ENCODE measurements at places on chromosomes 4 and X.

DNA sequence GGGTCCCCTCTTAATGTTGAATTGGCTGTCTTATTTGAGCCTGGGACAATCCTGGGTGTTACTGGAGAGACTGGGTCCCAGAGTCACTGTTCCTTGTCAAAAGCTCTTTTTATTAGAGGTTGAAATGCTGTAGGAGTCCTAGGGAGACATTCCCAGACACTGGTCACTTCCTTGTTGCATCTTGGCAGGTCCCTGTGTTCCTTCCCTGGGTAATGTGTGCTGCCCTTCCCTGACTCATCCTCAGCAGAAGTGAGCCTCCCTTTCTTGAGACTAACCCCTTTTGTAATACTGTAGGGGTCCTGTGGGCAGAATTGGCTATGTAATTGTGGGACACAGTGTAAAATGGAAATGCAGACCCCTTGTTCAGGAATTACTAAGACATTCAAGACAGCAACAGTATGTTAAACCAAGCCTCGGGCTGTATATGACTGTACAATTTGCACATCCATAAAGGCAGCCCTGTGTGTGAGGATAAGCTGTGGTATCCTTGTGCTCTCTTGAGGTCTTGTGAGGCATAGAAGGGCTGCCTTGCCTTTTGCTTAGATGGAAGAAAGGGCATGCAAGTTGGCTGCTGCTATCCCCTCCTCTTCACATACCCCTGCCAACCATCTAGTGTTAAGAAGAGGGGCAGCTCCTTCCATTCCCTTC lies 53.5 kb downstream of the DCLK2 start:
- DNase-seq = no peak

DNA sequence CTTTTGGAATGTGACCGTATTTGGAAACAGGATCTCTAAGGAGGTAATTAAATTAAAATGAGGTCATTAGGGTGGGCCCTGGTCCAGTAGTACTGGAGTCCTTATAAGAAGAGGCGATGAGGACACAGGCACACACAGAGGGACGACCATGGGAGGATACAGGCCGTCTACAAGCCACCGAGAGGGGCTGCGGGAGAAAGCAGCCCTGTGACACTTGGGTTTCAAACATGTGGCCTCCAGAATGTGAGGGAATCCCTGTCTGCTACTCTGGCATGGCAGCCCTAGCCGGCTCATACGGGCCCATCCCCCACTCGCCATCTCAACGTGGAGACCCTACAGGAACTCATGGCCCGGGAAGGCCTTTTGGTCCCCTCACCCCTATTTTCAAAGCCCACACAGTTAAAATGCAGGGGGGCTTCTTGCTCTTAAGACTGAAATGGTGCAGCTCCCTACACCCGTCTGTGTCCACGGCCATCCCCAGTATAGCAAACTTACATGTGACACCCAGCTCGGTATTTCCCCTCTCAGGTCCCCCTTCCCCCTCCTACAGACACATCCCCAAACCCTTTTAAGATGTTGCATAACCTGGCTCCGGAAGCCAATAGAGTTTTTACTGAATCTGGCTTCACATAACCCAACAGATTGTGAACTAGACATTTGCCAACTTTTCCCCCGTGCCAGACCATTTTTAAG lies 124.1 kb upstream of the TBL1X start:
- DNase-seq = no peak

DNA sequence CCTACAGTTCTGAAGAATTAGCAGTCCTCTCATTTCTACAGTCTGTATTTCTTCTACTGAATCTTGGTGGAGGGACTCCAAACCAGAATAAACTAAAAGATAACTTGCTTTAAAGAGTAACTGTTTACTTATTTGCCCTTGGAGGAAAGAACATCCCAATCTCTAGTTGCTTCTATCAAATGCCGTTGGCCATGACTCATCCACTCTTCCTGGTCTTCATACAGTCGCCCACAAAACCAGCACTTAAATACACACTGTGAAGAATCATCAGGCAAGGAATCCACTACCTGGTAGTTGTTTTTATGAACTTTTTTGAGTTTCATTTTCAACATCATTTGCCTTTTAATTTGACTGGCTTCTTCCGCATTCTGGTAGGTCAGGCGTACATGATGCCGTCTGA lies 14.2 kb downstream of the ZNF518B start:
- no peak for DNase-seq

- DNase-seq = no peak
Observed at GRCh38 chrX:129981200-129981553, 1.3 kb upstream of the BCORL1 start.

DNA sequence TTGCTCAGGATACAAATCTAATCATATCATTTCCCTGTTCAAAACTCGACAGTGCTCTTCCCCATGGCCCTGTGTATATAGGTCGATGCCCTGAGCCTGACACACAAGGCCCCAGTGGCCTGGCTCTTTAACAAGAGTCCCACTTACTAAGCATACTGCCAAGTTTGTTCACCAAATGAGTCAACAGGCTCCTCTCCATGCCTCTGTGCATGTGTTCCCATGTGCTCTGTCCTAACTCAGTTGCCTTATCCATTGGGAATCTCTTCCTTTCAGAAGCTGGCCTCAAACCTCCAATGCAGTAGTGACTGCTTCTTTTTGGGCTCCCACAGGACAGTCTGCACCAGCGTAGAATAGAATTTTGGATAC lies 18.9 kb upstream of the CXCR3 start:
- DNase-seq = no peak

- no peak for DNase-seq
Observed at GRCh38 chrX:24646745-24647182, 383 bp downstream of the PCYT1B start.

DNA sequence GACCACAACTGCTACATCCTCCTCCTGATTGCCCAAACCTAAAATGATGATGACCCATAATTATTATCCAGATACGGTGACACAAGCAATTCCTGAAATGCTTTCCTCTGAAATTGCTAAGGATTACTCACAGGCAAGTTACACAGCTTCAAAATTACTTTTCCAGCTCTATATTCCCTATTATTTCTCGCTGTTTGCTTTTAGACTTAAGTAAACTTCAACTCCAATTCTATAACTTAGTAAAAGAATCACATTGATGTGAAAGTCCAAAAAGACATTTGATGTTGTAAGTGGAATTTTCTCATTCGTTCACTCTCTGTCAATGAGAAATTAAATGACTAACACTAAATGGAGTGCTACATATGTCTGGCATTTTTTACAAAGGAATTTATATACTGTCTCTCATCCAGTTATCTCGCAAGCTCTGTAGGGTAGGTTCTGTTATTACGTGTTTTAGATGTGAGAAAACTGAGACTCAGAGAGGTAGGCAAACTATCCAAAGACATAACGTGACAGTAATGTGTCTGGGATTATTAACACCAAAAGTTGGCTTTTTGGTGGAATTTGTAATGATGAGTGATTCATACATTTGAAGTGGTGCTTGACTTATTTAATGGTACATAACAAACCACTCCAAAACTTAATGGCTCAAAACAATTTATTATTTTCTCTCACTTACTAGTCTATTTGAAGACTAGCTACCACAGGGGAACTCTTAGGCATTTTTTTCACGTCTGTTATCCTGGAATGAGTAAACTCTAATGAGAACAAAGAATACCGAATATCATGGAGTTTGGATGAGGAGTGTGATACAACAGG lies 31.5 kb downstream of the PALLD start:
- DNase-seq = no peak

DNA sequence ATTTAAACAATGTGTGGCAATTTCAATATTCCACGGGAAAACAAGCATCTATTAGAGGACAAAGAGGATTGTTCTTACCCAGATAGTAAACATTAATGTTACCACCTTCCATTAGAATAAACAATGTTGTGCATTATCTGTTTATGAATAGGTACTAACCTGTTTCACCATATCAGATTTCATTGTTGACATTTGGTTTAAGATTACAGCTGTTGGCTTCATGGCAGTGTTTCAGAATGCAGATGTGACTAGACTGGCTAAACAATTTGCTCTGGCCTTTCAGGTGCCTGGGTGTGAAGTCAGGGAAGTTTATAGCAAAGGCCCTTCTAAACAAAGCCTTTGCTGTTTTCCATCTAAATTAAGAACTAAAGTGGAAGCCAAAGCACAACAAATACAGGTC lies 464.7 kb upstream of the FAM47C start:
- no peak for DNase-seq

- no peak for DNase-seq
Observed at GRCh38 chrX:104921584-104922205, 298.8 kb downstream of the TEX13A start.

- no peak for DNase-seq
Observed at GRCh38 chr4:182250446-182250845, 7.2 kb downstream of the TENM3 start.

GRCh38 chrX:40385682-40386081 lies 195.1 kb upstream of the ATP6AP2 start:
- no peak for DNase-seq

DNA sequence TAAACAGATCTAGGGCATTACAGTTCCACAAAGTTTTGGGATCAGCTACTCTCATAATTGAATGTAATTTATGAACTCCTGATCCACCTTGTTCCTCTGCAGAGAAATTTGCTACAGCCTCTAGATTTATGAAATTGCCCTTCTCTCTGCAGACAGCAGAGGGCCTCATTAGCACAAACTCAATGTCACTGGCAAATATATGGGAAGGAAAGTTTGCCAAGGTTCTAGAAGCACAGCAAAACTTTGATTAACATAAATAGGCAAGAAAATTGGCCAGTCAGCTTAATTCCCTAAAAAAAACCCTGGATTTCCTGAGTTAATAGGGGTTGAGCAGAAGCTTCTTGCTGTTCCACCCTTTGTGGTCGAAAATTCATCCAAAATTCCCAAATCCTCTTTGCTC lies 31.5 kb downstream of the PRPS1 start:
- peak; percentile 18 for DNase-seq

GRCh38 chr4:81449015-81449414 lies 22.7 kb downstream of the RASGEF1B start:
- DNase-seq = no peak

- no peak for DNase-seq
Observed at GRCh38 chrX:56764975-56765791, 36.1 kb downstream of the NBDY start.

DNA sequence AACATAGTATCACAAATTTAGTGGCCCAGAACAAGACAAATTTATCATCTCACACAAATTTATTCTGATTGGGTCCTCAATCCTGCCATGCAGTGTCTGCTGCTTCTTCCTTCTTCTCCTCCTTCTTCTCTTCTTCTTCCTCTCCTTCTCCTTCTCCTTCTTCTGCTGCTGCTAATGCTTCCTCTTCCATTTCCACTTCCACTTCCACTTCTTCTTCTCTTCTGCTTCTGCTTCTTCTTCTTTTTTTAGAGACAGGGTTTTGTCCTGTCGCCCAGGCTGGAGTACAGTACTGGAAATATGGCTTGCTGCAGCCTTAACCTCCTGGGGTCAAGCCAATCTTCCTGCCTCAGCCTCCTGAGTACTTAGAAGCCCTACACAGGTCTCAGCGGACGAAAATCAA lies 37.5 kb downstream of the FGFBP1 start:
- DNase-seq = no peak

DNA sequence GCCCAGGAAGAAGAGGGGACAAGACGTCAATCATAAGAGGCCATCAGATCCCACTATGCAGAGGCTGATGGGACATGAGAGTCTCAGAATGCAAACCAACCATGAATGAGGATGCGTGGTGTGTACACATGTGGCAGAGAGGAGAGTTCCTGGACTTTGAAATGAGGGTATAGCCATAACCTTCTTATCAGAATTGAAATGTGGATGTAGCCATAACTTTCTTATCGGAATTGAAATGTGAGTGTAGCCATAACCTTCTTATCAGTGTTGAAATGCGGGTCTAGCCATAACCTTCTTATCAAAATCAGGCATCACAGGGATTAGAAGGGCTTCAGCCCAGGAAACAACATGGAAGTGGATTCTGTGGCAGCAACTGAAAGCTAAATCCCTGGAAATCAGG lies 415.5 kb upstream of the FAT1 start:
- DNase-seq = no peak

All from naive thymus-derived CD4-positive, alpha-beta T cell (primary cell).